ENCODE measurements at places on chromosomes 6 and 20.

GRCh38 chr6:75492386-75493153 is 1.0 kb downstream of the FILIP1 start:
- no peak for DNase-seq

GRCh38 chr6:14671261-14671681 is 553.7 kb downstream of the CD83 start:
- no peak for DNase-seq

GRCh38 chr6:12844284-12845223 is 128.0 kb downstream of the PHACTR1 start:
- DNase-seq = no peak

DNA sequence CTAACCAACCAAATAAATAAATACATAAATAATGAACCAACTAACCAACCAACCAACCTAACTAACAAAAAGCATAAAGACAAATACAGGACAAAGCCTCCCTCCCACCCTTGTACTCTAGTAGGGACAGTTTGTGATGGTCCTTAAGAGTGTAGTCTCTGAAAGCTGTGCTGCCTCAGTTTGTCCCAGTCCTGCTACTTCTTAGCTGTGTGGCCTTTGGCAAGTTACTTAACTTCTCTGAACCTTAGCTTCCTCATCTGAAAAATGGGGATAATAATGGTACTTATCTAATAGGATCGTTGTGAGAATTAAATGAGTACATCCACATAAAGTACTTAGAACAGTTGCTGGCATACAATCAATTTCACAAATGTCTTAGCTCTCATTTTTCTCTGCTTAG is 232.6 kb upstream of the SUPT3H start:
- no peak for DNase-seq

GRCh38 chr6:116314878-116315277 is 35.1 kb upstream of the TSPYL1 start:
- DNase-seq = no peak

- DNase-seq = no peak
Observed at GRCh38 chr6:162856885-162857284, 129.1 kb downstream of the PACRG start.

DNA sequence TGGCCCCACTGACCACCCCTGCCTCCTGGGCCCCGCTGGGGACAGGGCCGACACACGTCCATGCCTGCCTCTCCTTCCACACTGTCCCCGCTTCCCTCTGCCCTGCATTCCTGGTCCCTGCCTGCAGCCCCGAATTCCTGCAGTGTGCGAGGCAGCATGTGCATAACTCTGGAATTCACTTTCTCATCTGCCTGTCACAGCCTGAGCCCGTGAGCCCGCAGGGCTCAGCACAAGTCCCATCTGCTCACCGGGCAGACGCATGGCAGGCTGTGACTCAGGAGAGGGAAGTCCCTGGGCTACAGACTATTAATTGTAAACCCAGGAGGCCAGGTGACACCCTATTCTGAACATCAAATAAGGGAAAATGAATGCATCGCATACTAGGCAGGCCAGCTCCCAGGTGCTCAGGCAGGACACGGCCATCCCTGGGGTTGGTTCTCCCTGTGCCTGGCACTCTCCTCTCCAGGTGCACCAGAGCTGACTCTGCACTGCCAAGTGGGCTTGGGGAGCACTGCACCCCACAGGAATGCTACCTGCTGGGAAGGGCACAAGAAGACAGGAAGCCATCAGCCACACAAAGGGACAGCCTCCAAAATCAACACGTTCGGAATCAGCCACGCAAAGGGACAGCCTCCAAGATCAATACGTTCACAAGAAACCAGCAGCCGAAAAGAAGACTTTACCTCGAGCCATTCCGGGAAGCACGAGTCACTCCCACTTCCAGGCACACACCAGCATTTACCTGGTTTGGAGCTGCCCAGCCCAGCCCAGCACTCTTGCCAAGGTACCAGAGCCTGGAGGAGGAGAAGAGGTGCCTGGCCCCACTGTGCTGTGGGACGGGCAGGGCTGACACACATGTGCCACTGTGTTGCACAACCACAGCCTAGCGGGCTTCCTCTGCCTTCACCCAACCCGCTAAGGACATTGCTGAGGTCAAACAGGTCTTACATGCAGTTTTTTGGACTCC is 65.9 kb downstream of the DLL1 start:
- DNase-seq = no peak

DNA sequence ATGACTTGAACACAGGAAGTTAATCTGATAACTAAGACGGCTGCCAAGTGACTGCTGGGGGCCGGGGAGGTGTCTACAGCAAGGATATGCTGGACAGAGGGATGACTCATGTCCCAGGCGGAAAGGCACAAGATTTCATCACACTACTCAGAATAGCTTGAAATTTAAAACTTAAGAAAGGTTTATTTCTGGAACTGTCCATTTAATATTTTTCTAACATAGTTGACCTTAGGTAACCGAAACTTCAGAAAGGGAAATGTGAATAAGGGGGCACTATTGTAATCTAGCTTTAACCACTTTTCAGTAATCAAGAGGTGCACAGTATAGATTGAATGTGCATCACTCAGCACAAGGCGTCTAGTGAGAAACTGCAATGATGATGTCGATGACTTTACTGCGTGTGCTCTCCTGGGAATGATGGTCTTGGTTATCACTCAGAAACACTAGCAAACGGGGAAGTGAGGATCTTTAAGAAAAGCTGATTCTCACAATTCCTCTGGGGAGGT is 171.5 kb downstream of the QKI start:
- DNase-seq = no peak

DNA sequence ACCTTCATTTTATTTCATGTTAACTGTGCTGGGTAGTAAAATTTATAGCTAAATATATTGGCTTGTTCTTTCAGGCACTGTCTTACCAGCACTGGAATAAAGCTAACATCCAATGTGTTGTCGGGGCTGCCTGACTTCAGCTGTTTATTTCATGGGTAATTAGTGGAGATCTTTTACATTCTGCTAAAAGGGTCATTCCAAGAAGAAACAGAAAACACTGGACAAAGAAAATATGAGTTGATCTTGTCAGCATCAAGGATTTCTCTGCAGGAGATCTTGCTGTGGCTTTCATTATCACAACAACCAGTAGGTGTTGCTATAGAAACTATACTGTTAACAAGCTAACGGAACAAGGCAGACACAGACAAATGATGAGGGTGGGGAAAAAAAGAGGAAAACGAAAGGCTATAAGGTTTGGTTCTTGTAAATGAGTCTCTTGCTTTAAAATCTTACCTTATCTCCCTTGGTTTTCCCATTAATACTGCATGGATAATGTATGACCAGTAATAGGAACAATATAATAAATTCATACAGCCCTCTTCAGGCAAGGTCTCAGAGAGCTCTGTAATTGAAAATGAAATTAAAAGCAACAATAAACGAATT is 206.8 kb downstream of the SIM1 start:
- no peak for DNase-seq

DNA sequence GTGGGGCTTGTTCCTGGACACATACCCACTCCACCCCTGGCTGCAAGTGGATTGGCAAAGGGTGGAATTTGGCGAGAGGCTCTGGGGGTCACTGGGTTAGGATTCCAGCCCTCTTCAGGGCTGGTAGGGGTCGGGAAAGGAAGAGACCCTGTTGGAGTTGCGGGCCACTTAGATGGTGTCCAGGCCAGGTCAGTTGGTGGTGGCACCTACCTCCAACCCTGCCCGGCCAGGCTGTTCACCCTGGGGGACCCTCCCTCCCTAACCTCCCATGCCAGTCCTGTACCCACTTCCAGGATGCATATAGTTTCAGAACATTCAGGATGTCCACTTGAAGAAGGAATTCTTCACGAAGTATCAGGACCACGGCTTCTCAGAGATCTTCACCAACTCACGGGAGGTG is 21.0 kb downstream of the CAPN11 start:
- DNase-seq = no peak

DNA sequence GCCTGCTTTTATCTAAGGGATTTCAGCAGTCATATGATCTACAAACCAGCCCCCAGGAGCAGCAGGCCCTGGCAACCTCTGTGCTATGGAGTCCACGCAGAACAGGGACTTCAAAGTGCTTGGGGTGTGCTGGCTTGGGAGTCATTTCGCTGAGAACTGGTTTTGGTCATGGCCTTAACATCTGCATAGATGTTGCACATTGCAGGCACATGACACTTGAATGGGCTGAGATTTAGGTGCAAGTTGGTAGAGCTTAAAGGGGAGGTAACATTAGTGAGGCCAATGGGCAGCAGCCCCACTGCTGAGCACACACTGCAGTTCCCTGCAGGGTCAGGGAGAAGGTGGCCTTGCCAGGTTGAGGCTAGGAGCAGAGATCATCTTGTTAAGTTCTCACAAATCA is 43.6 kb downstream of the RREB1 start:
- no peak for DNase-seq

GRCh38 chr6:141758430-141758829 is 374.3 kb upstream of the GJE1 start:
- no peak for DNase-seq

GRCh38 chr6:92427453-92427852 is 991.9 kb downstream of the EPHA7 start:
- no peak for DNase-seq

- no peak for DNase-seq
Observed at GRCh38 chr6:88290411-88290810, 124.3 kb upstream of the CNR1 start.

Data from activated naive CD4-positive, alpha-beta T cell (primary cell).